SW 1271 (cell line): ENCODE measurements at places on chromosomes 1 and 21.

DNA sequence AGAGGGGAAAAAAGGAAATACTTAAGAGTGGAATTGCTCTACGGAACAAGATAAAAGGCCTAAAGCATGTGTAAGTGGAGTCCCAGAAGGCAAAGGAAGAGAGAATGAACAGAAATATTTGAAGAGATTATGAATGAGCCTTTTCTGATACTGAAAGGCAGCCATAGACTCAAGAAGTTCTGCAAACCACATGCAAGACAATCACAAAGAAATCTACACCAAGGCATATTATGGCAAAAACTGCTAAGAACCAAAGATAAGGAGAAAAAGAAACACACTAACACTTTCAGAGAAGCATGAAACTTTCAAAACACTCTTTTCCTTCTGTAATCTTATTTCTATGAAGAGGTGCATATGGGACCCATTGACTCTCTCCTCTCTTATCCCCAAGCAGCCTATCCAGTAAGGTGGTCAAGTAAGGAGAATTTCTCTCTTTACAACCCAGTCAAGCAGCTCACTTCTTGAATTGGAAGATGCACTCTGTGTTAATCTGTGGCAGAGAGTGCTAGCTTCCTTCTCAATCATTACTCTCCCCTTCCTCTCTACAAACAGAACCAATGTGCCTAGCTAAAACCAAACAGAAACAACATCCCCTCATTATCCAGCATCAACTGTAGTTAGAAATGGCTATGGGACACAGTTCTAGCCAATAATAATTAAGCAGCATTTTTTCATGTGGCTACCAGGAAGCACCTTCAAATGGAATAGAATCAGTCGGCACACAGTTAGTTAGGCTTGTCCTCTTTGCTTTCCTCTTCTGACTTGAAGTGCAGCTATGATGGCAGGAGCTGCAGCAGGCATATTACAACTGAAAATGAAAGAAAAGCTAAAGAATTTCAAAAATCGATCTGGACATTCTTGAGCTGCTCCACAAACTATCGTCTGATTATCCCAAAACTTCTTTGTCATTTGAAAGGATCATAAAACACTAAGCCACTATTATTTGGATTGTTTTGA lies 25.9 kb downstream of the KRTAP19-8 start:
- DNase-seq: no peak

GRCh38 chr1:183840140-183840539 lies 35.2 kb downstream of the RGL1 start:
- no peak for DNase-seq

GRCh38 chr1:158014731-158015320 lies 21.4 kb downstream of the KIRREL1 start:
- DNase-seq: no peak

DNA sequence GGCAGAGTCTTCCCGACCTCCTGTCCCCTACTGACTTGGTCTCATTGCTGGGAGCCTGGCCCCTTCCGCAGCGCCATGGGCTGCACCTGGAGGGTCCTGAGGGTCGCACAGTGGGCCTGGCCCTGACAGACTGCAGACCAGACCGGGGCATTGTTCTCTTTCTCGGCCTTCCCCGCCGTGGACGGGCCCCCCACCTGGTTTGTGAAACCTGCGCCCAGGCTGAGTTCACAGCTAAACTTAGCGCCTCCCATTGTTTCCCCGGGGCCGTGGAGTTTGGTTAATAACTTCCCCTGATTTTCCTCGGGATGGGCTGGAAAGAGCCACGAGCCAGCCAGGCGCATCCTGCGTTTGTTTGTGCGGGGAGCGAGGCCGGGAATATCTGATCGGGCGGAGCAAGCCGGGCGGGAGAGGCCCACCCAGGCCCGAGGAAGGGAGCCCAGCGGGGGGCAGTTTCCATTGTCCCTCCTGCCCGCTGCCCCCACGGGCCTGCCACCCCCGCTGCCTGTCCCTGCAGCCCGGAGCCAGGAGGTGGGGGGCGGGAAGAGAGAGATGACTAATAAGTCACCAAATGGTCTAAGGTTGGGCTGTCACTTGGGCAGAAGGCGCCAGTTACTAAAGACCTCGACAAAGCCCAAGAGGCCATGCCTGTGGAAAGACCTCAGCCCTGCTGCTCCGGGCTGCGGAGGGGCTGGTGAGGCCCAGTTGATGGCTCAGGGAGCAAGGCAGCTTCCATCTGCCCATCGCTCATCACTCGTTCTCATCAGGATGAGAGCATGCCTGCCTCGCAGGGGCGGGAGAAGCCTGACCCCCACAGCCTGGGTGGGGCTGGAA lies 39.0 kb upstream of the ARHGEF16 start:
- DNase-seq: no peak

GRCh38 chr1:202703191-202703590 lies 7.1 kb downstream of the SYT2 start:
- no peak for DNase-seq

DNA sequence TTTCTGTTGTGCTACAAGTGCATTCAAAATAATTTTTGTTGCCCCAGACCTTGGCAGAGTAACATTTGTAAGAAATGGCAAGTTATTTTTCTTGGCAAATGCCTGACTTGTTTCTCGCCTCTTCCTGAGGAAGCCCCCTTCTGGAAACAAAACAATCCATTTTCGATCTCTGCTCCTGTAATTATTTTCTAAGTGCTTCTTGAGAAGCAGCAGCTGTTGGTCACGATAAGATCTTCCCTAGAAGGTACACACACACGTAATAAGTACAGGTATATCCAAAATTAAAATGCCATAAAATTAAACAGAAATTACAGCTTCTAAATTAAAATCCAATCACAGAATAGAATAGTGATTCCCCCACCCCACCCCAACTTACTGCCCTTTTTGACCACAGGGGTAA lies 47.3 kb downstream of the LPGAT1 start:
- DNase-seq: no peak

DNA sequence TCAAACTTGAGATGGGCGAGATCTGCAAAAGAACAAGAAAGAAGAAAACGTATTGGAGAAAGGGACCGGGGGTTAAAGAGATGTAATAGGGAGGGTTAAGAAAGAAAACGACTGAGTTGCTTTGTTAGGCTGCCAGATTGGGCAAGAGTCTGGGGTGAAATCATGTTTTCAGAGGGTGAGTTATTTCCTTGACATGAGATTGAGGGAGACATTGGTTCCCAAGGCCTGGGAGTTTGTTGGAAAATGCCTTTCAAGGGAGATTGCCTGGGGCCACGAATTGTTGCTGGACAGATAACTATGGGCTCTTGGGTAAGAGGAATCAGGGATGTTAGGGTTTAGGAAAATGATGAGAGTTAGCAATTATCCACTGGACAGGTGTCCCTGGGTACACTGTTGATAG lies 776 bp upstream of the CADM3 start:
- no peak for DNase-seq

GRCh38 chr1:185699874-185700273 lies 34.3 kb upstream of the HMCN1 start:
- no peak for DNase-seq

DNA sequence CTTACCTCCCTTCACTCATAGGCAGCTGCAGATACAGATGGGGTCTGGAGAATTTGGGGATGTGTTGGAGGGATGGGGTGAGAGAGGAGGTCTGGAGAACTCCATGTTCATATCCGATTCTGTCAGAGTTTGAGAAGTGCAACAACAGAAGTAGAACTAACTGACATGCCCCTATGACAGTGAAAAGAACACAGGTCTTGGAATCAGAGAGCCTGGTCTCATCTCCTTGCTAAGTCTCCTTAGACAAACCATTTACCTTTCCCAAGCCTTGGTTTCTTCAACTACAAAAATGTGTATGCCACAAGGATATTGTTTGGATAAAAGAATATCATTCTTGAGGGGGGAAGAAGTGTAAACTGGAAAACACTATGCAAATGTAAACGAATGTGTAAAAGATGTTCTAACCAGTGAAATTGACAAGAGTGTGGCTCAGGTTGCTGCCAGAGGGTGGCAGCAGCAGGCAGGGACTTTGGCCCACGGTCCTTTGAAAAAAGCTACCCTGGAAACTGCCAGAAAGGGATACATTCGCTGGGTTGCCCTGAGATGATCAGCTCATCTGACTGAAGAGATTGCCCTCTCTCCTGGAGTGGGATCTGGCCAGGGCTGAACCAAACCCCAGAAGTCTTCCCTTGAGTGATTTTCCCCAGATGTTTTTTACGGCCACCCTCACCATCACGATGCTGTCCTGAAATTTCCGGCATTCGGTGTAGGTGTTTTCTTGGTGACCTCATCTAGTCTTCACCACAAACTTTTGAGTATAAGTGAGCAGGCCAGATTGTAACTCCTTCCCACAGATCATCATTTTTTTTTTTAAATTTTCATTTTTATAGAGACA lies 17.0 kb upstream of the CD2 start:
- no peak for DNase-seq

GRCh38 chr1:172697534-172698002 lies 38.7 kb downstream of the FASLG start:
- DNase-seq: no peak

- DNase-seq: no peak
These were observed 7.7 kb downstream of the FBXO6 start for GRCh38 chr1:11671544-11672286.

GRCh38 chr1:40014812-40015594 lies 25.5 kb upstream of the CAP1 start:
- DNase-seq: peak; percentile 49

GRCh38 chr1:15965228-15965767 lies 10.6 kb downstream of the ZBTB17 start:
- DNase-seq: no peak

DNA sequence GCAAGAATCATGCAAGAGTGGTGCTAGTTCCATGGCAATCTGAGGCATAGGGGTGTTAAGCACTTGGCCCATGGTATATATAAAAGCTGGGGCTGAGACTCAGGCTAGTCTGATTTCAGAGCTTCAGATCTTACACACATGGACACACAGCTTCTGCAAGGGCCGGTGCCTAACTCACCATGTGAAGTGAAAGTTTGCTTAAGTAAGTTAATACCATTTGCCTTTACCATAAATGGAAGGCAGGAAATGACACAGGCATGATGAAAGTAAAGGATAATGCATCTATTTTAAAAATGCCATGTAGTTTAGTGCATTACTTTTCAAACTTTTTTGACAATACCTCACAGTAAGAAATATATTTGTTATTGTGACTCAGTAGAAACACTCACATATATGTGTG lies 122.6 kb downstream of the KCNJ6 start:
- no peak for DNase-seq

DNA sequence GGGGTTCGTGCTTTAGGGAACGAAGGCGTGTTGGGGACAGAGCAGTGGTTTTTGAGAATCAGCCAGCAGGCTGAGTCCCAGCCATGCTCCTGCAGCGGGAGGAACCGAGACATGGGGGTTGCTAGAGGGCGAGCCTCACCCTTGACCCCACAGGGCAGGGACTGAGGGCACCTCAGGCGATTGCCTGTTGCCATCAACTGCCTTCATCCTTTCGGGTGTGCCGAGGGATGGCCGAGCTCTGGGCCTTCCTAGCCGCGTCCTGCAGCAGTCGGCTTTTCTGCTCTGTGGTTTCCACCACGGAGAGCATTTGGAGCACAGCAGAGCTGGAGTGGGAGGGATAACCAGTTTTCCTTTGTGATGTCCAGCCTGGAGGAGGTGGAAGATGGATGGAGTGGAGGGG lies 13.3 kb downstream of the SPSB1 start:
- no peak for DNase-seq

DNA sequence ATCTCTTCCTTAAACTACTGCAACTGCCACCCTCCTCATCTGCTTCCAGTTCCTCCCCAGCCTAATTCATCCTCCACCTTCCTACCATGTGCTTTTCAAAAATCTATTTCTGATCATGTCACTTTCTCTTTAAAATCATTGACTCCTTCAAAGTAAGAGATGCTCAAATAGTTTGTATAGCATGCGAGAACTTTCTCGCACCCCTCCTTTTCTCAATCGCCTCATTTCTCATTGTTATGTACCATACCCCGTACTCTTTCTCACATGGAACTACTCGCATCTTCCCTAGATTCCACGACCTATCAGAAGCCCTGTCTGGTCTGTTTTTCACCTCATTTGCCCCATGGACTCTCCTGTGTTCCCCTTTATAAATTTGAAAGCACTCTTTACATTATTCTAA lies 238.2 kb downstream of the NRIP1 start:
- DNase-seq: no peak

- DNase-seq: no peak
These were observed 418 bp downstream of the IFI44L start for GRCh38 chr1:78620666-78621065.

DNA sequence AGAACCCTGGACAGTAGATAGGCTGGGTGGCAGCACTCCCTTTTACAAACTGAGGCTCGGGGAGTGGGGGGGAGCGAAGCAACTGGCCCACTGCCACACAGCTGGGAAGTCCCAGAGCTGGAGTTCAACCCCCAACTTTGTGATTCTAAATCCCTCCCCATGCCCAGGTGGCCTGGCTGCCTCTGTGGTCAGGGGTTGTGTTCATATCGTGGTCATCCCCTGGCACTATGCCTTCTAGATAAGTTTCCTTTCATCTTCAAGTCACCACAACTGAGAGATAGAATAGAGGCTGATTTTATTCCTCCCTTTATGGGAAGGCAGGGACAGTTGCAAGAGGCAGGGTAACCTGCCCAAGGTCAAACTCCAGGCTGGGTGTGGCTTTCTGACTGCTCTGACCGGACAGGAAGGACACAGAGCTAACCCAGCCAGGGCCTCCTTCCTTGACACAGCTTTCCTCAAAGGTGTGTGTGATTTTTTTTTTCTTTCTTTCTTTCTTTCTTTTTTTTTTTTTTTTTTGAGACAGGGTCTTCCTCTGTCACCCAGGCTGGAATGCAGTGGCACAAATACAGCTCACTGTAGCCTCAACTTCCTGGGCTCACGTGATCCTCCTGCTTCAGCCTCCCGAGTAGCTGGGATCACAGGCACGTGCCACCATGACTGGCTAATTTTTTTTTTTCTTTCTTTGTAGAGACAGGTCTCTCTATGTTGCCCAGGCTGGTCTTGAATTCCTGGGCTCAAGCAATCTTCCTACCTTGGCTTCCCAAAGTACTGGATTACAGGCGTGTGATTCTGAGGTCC lies 18.4 kb upstream of the TNFRSF1B start:
- no peak for DNase-seq

DNA sequence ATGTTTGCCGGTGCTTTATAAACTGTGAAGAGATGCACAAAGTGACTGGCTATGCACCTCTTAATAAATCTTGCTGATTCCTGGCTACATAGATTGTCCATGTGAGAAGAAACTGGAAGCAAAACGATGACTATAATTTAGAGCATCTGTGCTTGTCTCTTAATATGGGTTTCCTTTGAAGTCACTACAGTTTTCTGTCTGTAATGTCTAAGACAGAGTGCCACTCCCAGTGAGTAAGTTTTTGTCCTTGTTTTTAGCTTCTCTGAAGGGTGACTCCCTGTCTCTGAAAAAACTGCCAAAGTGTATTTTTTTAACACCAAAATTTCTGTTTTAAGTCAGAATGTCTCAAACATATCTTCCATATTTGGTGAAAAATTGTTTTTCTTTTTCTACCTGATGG lies 175.1 kb downstream of the FASLG start:
- no peak for DNase-seq
